ENCODE measurements at places on chromosomes 16 and 17.

DNA sequence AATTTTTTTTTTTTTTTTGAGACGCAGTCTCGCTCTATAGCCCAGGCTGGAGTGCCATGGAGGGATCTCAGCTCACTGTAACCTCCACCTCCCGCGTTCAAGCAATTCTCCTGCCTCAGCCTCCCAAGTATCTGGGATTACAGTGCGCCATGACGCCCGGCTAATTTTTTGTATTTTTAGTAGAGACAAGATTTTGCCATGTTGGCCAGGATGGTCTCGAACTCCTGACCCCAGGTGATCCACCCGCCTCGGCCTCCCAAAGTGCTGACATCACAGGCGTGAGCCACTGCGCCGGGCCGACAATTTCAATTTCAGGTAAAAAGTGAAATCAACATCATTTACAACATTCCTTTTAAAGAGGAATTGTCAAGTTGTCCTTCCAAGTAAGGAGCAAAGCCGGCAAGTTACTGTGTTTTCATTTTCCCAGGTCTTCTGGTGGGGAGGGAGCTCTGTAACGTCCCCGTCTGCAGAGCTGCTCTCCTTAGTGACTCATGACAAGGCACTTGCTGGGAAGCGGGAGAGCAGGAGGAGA is 873 bp downstream of the NPLOC4 start:
- no peak for DNase-seq

DNA sequence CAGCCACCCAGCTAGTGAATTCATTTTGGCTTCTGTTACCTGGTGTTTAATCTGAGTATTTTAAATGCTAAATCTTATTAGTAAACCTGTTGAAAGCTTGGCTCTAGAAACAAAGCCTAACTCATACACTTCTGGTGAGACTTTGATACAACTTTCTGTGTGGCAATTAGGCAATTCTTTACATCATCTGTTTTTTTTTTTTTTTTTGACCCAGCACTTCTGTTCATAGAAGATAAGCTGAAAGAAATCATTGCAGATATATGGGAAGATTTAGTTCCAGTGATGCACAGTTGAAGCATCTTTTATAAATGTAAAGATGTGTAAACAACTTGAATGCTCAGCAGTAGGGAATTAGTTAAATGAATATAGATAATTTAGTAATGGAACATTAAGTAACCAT is 21.7 kb upstream of the ABCC11 start:
- DNase-seq, result no peak

DNA sequence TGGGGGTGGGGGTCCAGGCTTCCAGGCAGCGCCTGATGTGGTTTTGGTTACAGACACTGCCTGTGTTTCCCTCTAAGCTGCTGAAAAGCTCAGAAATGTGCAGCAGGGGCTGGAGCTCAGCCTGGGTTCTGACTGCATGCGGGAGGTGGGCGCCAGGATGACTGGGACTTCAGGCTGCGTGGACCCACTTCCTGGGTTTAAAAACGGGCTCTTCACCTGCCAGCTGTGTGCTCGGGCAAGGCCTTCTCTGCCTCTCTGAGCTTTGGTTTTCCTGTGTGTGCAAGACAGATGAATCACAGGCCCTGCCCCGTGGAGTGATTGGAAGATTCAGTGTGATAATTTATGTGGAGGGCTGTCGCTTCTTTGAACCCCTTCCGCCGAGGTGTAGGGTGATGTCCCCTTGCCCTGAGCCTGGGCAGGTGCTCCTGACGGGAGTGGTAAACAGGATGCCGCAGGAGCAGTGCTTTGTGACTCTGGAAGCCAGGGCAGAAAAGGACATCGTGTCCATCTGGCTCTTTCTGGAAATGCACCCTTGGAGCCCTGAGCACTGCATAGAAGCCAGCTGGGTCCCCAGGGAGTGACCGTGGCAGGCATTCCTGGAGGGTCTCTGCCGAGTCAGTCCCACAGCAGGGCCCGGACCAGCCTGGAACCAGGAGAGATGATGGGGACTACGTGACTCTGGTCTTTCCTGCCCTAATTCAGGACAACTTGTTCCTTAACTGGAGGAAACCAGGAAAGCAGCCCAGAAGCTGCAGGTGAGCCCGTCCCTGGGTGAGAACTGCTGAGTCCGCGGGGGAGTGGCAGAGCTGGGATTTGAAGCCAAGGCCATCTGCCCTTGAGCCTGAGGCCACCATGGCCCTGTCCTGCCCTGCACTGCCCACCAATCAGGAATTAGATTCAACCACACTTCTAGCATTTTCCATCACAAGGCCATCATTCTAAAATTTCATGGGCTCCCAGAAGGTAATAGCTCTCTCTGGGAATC is 28.5 kb upstream of the SLC7A5 start:
- no peak for DNase-seq

- DNase-seq, result no peak
Observed at GRCh38 chr17:21177401-21177800, 36.6 kb downstream of the TMEM11 start.

- DNase-seq, result no peak
Observed at GRCh38 chr17:21400816-21401593, 24.8 kb downstream of the KCNJ12 start.

DNA sequence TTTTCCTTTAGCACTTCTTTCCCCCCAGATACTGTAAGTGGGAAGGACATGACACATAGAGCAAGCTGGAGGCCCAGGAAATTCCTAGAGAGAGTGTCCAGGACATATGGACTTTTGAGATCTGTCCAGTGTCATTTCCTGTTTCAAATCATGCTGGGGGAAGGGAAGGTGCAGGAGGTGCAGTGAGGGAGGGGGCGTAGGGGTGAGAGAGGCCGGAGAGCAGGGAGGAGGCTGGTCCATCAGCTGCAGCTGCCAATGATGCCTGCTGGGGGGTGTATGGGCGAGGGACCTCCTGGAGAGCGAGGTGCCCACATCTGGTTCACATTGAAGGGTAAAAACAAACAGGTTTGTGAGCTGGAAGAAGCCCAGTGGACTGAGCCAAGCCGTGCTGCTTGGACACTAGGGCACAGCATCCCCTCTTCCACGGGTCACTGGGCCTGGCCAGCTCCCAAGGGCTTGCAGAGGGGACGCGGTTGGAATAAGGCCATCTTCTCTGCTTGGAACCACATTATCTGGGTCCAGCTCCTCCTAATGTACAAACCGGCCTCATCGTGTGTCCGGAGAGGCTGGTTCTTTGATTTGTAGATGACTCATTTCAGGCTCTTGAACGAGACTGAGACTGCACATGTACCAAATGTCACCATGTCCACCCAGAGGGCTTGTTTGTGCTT is 70.4 kb upstream of the SMURF2 start:
- DNase-seq, result no peak

- DNase-seq, result no peak
Observed at GRCh38 chr17:70022175-70022574, 52.9 kb upstream of the KCNJ16 start.

DNA sequence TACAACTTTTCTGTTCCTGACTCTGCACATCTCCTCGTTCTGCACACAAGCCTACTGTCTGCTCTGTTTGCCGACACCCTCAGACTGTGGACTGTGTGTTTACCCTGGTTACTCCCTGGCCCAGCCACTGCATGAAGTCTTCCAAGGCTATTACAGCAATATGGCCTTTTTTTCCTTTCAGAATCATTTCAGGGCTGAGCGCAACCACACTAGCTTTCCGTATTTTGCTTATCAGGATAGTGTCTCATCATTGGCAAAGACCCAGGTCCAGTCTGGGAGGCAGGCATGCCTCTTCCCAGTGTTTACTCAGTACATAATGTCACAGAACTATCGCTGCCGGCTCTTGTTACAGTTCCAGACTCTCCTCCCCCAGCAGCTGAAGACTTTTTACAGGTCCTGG is 10.1 kb downstream of the DNAH9 start:
- no peak for DNase-seq
